C1 segment of cervical spinal cord (tissue), 14 donors: ENCODE measurements at places on chromosomes 6 and 20.

GRCh38 chr6:147595961-147596360 lies 87.5 kb downstream of the SAMD5 start:
- DNase-seq = no peak

DNA sequence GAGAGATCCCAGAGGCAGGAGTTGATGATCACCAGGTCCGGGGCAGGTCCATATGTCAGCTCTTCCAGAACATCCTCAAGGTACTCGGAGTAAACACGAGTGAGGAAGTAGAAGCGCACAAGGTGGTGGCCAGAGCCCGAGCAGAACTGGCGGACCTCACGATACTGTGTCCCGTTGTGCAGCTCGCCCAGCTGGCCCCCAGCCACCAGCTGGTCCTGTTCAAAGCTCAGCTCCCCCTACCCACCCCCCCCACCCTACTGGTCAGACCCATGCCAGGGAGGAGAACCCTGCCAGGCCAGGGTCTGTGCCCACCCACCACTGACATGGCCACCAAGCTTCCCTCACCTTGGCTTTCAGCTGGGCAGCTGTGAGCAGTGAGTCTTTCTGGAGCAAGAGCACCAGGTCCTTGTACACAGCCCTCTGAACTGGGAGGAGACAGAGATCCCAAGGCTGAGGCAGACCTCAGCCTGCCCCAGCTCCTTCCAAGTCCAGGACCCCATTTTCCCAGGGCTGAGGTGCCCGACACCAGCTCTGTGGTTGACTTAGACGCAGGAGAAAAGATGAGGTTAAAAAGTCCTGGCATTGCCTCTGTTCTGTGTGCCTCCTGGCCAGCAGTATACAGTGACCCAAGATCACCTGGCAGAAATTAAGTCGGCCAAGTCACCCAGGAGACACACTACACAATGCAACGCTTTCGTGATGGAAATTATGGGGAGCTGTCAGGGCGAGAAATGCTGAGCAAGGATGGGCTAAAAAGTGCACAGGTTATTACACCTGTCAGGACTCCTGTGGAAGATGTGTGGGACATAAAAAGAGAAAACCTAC lies 1.4 kb downstream of the PCED1A start:
- DNase-seq = no peak

GRCh38 chr20:61940491-61940890 lies 125.2 kb downstream of the TAF4 start:
- no peak for DNase-seq

DNA sequence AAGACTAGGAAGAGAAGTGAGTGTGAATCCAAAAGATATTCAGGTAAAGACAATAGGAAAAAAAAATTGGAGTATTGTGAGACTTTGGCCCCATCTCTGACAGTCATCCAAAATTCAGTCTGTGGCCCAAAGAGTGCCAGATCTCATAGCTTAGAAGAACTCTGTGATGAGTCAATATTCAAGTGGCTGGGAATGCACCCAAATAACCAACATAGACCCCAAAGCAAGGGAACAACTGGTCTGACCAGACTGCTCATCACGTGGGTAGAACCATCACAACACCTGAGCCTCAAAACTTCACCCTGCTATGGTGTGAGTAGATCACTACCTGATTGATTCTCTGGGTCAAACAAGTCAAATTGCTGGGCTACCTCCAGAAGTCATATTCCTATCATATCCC lies 51.1 kb upstream of the TRDN start:
- no peak for DNase-seq

- DNase-seq = peak; percentile 24
Observed at GRCh38 chr20:32040142-32040953, 11.7 kb upstream of the HCK start.

- DNase-seq = no peak
Observed at GRCh38 chr20:35661908-35662307, 2.8 kb downstream of the CPNE1 start.

- DNase-seq = no peak
Observed at GRCh38 chr6:111589366-111589765, 16.3 kb downstream of the TRAF3IP2 start.
